Stimulated activated CD4-positive, alpha-beta T cell treated with anti-CD3 and anti-CD28 coated beads, Interleukin-12 subunit alpha, Interleukin-12 subunit beta, amount 100 ng/mL, for 24 hours (primary cell): ENCODE measurements at places on chromosomes 13 and 19.

- DNase-seq: no peak
These were observed 96.9 kb downstream of the WDFY2 start for GRCh38 chr13:51681037-51681678.

DNA sequence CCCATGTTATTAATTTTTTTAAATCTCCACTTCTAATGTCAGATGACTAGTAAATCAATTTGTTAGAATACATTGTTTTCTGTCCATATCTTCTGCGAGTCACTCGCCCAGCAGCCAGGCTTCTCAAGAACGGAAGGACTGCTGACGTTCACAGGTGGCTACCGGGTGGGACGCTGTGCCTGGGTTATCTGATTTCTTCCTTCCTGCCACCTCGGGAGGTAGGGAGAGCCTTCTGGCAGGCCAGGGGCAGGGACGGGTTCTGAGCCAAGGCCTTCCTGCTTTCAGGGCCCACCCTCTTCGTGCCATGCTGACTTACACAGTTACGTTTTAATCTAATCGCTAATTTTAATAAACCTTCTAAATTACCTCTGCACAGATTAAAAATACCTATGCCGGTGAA is 7.9 kb upstream of the C1QTNF9 start:
- no peak for DNase-seq

DNA sequence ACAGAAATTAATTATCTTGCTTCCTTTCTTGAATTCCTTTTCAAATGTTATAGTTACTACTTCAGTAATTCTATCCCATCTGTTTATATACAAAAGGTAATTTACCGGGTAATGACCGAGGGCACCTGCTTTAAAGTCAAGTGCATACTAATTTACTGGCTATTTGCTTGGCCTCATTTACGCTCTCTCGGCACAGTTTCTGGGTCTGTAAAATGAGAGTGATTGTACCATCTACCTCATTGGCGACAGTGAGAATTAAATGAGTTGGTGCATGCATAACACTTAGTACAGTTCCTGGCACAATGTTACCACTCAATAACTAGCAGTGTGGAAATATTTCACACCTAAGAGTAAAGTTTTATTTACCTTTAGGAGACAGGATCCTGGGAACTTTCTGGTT is 111.6 kb downstream of the GGACT start:
- DNase-seq: no peak

DNA sequence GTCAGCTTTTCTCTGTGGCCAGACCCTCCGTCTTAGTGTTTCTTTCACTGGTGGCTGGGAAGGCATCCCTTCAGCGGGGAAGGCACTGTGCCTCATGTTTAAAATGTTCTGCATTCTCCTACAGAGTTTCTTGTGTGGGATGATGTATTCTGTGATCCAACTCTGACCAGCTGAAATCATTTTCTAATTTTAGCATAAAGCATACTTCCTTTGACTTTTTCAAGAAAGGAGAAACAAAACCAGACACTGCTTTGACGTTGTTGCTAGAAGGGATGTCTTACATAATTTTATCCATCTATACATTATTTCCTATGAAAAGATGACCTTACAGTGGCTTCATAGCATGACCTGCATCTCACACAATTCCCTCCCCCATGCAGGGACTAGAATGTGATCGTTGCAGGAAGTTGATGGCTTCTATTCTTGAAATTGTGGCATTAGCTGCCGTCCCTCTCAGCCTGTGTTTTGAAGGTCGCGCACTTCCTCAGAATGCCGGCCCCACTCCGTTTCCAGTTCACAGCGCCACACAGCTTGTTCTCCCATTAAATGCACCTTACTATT is 38.6 kb upstream of the TEX29 start:
- no peak for DNase-seq

DNA sequence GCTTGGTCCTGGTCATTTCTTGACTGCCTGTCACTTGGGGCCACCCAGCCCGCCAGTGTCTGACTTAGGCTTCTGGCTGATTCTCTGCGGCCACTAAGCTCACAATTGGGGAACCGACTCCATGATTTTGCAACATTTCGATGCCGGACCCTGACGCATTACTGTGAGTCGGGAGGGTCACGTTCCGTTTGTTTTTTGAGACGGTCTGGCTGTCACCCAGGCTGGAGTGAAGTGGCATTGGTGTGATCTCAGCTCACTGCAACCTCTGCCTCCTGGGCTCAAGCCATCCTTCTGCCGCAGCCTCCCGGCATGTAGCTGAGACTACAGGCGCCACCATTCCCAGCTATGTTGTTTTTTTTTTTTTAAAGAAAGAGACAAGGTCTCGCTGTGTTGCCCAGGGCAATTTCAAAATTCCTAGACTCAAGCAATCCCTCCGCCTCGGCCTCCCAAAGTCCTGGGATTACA is 3.2 kb upstream of the ADAT3 start:
- DNase-seq: no peak

DNA sequence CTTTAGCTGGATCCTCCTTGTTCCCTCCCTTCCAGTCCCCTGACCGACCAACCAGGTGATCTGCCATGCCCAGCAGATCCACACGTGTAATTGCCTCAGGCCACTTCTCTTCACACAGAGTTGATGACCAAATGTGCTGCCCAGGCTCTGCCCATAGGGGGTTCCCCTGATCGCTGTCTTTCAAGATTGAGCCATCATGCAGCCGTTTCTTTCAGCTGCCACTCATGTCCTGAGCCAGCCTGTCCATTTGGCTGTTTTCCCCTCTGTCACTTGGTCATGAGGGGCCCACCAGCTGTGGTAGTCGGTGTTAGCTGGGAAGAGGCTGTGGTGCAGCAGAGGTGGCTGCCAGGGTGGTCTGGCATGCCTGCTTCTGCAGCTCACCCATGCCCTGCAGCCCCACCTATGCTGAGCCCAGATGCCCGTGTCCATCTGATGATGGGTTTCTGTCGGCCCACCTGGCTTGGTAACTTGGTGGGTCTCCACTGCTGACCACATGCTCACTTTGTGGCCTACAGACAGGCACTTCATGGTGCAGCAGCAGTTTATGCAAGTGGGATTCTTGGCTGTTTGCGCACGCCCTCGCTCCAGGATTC is 35.6 kb upstream of the GPR183 start:
- no peak for DNase-seq

DNA sequence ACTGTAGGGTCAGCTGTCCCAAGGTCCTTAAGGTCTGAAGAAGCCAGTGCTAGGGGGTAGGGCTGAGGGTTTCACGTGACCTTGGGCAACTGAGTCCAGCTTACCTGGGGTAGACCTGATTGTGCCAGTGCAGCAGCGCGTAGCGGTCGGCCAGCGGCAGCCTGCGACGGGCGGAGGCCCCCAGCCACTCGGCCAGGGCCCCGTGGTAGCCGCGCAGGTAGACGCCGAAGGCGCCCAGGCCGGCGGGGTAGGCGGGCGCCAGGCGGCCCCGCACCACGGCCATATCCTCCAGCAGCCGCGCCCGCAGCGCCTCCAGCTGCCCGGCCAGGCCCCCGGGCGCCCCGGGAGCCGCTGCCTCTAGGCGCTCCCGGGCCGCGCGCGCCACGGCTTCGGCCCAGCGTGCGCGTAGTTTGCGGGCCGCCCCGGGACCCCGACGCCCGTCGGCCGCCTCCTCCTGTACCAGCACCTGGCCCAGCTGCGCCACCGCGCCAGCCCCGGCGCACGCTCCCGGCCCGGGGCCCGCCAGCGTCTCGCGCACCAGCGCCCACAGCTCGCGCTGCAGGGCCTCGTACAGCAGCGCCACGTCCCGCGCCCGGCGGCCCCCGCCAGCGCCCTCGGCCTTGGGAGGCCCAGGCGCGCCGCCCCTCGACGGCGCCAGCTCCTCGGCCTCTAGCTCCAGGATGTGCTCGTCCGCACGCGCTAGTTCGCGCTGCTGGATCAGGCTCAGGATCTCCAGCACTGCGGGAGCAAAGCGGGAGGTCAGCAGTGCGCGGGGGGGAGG is 10.9 kb downstream of the EXOC3L2 start:
- DNase-seq: no peak

GRCh38 chr13:113423520-113424163 is 29.6 kb downstream of the ADPRHL1 start:
- DNase-seq: no peak

GRCh38 chr19:10773969-10774368 is 56.1 kb downstream of the DNM2 start:
- DNase-seq: no peak

DNA sequence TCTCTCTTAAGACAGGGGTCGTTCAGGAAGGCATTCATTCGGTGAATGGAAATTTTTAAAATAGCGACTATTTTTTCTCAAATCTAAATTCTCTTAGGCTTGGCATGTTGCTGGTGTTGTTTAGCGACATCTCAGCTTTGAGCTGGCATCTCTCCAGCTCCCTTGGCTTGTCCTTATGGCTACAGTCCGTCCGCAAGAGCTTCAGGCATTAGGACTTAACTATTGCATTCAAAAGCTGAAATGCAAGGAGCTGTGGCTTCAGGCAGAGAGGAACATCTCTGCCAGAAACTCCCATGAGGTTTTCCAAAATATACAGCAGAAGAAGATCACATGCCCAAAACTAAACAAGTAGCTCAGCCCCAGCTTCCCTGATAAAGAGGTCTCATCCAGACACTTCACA is 578.5 kb downstream of the EFNB2 start:
- no peak for DNase-seq

GRCh38 chr19:2394442-2395292 is 32.7 kb downstream of the TIMM13 start:
- no peak for DNase-seq

GRCh38 chr19:19937403-19937802 is 36.7 kb downstream of the ZNF93 start:
- DNase-seq: no peak

GRCh38 chr13:105799155-105799554 is 736.3 kb downstream of the EFNB2 start:
- DNase-seq: no peak

- no peak for DNase-seq
These were observed 240.7 kb downstream of the UQCRFS1 start for GRCh38 chr19:28972058-28972852.

DNA sequence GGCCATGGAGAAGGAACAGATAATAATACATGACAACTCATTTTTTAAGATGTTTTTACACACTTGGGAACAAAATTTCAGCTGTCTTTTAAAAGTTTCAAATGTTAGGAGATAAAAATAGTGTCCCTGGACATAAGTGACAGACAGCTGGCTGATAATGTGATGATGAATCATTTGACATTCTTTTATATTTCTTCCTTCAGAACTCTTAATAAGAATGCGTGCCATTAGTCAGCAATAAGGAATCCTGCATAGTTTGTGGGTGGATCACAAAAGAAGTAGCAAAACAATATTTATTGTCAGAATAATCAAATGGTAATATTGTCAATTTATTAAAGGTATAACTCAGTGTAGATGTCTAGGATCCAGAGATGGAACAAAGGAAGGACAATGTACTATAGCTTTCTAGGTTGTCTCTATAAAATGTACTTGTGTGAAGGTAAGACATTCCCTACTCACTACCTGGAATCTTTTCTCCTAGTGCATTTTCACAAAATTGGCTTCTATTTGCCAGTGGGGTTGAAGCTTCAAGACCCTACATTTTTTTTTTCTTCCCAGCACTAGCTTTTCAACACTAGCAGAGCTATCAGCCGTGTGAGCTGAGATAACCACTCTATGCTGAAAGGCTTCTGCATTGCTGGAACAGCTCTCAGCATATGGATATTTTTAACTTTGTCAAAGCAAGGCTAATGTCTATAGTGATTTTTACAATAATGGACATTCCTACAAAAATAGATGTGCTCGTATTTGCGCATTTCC is 175.6 kb upstream of the SLITRK6 start:
- no peak for DNase-seq

GRCh38 chr13:29594303-29594709 is 1.2 kb downstream of the SLC7A1 start:
- peak; percentile 32 for DNase-seq

DNA sequence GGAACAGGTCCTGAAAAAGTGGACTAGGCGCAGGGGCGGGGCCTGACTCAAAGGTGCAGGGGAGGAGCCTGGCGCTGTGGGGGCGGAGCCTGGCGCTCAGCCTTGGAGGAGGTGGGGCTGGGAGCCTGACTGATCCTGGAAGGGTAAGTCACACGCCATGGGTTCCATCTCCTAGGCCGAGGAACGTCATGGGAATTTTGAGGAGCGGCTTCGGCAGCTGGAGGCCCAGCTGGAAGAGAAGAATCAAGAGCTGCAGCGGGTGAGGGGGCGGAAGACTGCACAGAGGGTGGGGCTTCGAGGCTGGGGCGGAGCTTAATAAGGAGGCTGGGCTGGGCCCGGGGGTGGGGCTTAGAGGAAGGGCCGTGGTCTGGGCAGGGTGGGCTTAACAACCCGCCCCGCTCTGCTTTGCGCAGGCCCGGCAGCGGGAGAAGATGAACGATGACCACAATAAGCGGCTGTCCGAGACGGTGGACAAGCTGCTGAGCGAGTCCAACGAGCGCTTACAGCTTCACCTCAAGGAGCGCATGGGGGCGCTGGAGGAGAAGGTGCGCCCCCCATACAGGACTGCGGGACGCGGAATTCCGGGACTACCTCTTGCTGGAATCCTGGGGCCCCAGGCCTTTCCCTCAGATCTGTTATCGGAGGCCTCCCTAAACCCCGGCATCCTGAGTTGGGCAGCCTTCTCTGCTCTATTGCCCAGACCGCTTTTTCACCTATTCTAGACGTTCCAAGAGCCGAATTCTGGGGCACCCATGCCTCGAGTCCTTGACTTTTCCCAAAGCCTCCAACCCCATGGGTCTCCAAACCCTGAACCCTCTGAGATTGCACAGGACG is 14.5 kb downstream of the PPFIA3 start:
- no peak for DNase-seq

GRCh38 chr19:3698974-3699740 is 1.1 kb downstream of the PIP5K1C start:
- DNase-seq: no peak

- DNase-seq: no peak
These were observed 33.0 kb upstream of the VSTM2B start for GRCh38 chr19:29492769-29493168.

DNA sequence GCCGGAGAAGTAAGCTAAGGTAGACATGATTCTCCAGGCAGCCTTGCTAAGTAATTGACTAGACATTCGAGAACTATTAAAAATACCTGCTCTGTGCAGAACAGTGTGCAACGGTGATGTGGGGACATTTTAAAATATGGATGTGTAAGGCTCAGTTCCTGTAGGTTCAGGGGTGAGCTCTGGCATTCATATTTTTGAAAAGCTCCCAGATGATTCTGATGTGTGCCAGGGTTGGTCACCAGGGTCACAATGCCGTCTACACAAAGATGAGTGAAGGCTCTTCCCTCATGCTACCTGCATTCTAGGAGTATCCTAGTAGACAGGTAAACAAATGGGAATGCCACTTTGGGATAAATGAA is 702 bp upstream of the EPSTI1 start:
- DNase-seq: no peak

DNA sequence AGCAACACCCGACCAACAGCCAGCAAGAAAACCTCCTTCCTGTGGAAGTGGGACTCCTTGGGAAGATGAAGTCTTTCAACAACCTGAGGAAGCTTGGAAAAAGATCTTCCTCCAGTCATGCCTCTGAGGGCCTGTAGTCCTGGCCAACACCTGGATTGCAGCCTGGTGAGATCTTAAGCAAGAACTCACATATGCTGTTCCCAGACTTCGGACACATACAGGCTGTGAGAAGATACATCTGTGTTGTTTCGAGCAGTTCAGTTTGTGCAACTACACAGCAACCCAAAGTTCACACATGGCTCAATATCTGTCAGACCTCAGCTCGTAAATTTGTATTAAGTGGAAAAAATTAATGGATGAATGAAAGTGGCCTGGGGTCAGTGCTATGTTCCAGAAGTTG is 65.1 kb upstream of the UBAC2 start:
- no peak for DNase-seq
